ENCODE measurements at places on chromosomes 6 and 20. TPM values are rescaled to one million over a fixed set of nuclear protein-coding genes. Genes with fewer than 3 reads are reported as not detected.

The DEFB110 gene
- not detected for total RNA-seq

The LY6G6C gene
- not detected for total RNA-seq

The PRSS16 gene
- 12.1 TPM for total RNA-seq

DNA sequence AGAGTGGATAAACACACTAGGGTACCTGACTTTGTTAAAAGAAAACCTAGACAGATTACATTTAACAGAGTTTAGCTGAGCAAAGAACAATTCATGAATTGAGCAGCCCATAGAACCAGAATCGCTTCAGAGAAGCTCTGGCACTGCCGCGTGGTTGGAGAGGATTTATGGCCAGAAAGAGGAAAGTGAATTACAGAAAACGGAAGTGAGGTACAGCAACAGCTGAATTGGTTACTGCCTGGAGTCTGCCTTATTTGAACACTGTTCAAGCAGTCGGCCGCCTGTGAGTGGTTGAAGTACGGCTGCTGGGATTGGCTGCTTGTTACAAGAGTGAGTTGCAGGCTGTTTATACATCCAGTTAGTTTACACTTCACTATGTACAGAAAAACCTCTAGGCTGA is 253.8 kb upstream of the CDYL start:
- no peaks in the 10 kb centered on the region for H3K36me3 ChIP-seq
- peaks cover 7% of the 10 kb centered on the region for H3K27me3 ChIP-seq
- no peaks in the 10 kb centered on the region for H3K4me1 ChIP-seq
- no peak overlapping the region for H3K27ac ChIP-seq
- no peak for DNase-seq
- no peak overlapping the region for H3K4me3 ChIP-seq

DNA sequence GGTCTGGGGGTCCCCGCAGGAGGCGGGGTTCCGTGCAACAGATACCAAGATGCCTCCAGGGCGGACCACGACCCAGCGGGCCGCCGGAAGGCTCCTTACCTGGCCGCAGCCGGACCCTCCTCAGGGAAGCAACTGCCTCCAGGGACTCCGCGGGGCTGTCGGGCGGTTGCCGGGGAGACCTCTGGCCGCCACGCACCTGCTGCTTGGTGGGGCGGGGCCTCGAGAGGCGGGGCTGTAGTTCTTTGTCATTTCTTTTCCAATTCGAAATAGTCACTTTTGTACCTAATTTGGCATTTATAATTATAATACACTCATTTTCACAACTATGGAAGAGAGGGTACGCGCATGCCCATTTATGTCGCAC is 647 bp downstream of the AK9 start:
- H3K36me3 ChIP-seq: no peaks in the 10 kb centered on the region
- no peak overlapping the region for H3K27ac ChIP-seq
- peaks cover 4% of the 10 kb centered on the region for H3K27me3 ChIP-seq
- peak; percentile 72 for DNase-seq
- H3K4me3 ChIP-seq: peak overlapping the region; percentile 55
- no peaks in the 10 kb centered on the region for H3K4me1 ChIP-seq

DNA sequence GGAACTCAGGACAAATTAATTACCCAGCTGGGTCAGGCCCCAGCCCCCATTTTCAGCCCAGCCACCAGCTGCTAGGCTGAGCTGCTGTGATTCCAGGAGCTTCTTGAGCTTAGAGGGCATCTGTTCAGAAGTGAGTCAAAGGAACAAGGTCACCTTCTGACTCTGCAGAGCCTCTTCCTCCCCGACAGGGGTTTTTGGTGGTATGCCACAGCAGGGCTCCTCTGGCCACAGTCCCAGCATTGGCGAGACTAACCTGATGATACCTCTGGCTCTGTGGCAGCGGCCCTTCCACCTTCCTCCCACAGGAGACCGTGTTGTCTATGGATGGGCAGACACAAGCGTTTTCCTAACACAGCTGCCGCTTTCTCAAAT is 39.7 kb downstream of the ZC3H12D start:
- H3K27ac ChIP-seq: no peak overlapping the region
- H3K36me3 ChIP-seq: no peaks in the 10 kb centered on the region
- no peak for DNase-seq
- H3K4me3 ChIP-seq: no peak overlapping the region
- no peaks in the 10 kb centered on the region for H3K4me1 ChIP-seq
- peaks cover 36% of the 10 kb centered on the region for H3K27me3 ChIP-seq

DNA sequence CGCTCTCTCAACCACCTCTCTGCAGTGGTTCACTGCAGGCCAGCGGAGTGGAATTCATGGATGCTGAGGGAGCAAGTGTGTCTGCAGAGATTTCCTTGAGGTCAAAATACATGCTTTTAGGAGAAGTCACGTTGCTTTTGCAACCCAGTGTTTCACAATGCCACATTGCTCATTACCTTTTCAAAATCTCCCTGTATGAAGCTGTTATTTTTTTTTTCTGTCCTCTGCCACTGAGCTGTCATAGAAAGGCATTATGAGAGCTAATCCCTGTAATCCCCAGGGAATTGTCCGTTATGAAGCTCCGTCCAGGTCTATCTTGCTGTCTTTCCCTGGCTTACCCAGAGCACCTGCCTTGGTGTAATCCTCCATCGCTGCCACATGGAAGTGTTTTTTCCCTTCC is 60.5 kb upstream of the SLC22A23 start:
- H3K4me1 ChIP-seq: no peaks in the 10 kb centered on the region
- no peak overlapping the region for H3K27ac ChIP-seq
- H3K36me3 ChIP-seq: no peaks in the 10 kb centered on the region

DNA sequence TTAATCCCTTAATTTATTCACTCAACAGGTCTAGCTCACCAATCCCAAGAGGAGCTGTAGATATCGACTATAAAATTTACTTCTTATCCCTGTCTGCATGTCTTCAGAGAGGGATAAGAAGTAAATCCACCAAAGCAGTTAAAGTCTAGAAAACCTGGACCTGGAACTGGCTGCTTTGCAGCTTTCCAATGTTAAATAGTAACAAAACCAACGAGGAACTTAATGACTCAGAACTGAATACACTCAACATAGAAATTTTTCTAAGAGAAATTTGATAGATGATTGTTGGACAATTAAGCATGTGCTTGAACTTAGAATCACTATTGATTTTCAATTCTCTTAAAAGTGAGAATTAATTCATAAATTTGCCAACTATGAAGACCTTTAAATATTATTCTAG is 11.5 kb upstream of the TMEM244 start:
- H3K27me3 ChIP-seq: no peaks in the 10 kb centered on the region
- no peaks in the 10 kb centered on the region for H3K36me3 ChIP-seq

DNA sequence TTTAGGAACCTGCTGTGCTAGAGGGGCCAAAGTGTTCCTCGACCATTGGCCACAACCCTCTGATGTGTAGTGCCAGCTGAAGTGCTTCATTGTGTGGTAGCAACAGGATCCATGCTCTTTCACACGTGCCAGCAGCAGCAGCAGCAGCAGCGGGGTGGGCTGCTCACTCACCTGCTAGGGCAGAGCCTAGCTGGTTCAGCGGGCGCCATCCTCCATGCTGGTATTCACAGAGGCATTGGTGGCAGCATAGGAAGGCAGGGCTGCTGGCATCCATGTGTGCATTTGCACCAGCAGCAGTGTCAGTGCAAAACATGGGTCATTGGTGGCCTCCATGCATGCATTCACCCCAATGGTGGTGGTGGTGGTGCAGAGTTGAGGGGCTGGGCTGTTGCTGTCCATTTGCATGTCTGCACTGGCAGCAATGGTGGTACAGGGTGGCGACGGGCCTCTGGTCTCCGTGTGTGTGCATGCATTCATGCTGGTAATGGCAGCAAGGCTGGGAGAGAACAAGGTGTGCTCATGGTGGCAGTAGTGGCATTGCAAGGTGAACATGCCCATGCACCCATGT is 13.2 kb upstream of the TINAG start:
- H3K27me3 ChIP-seq: no peaks in the 10 kb centered on the region
- no peaks in the 10 kb centered on the region for H3K36me3 ChIP-seq
- H3K4me1 ChIP-seq: no peaks in the 10 kb centered on the region
- H3K4me3 ChIP-seq: no peak overlapping the region
- no peak for DNase-seq
- no peak overlapping the region for H3K27ac ChIP-seq

- H3K36me3 ChIP-seq: no peaks in the 10 kb centered on the region
- H3K4me3 ChIP-seq: no peak overlapping the region
- no peak for DNase-seq
- no peak overlapping the region for H3K27ac ChIP-seq
These were observed 18.1 kb upstream of the PXDC1 start for GRCh38 chr6:3769610-3770009.

- H3K4me1 ChIP-seq: no peaks in the 10 kb centered on the region
- DNase-seq: no peak
- no peaks in the 10 kb centered on the region for H3K36me3 ChIP-seq
- H3K27me3 ChIP-seq: no peaks in the 10 kb centered on the region
- no peak overlapping the region for H3K27ac ChIP-seq
These were observed 83.7 kb downstream of the HMGCLL1 start for GRCh38 chr6:55495277-55495676.

- H3K4me3 ChIP-seq: no peak overlapping the region
- no peak for DNase-seq
- H3K4me1 ChIP-seq: no peaks in the 10 kb centered on the region
These were observed 63.1 kb downstream of the ATXN1 start for GRCh38 chr6:16698162-16698533.

DNA sequence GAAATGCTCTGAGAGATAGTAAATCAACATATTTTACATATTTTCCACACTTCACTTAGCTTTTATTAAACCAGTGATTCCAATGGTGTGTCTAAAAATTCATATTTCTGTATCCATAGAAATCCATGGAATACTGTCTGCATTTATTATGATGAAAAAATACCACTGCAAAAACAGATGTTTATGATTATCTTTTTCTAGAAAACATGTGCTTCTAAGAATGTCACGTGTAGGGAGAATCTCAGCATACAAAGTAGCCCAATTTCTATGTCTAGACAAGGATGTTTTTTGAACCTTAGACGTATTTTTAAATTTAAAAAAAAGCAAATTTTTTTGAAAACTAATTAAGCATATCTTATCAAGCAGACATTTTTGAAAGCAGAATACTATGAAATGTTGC is 622.4 kb downstream of the TENT5A start:
- no peak overlapping the region for H3K27ac ChIP-seq
- no peaks in the 10 kb centered on the region for H3K4me1 ChIP-seq
- no peak overlapping the region for H3K4me3 ChIP-seq
- H3K36me3 ChIP-seq: no peaks in the 10 kb centered on the region
- no peaks in the 10 kb centered on the region for H3K27me3 ChIP-seq
- no peak for DNase-seq

GRCh38 chr6:81694207-81694606 is 58.3 kb downstream of the TENT5A start:
- no peak for DNase-seq
- no peaks in the 10 kb centered on the region for H3K27me3 ChIP-seq
- no peak overlapping the region for H3K4me3 ChIP-seq
- no peak overlapping the region for H3K27ac ChIP-seq
- no peaks in the 10 kb centered on the region for H3K4me1 ChIP-seq
- no peaks in the 10 kb centered on the region for H3K36me3 ChIP-seq
